NCI-H446 (cell line): ENCODE measurements at places on chromosomes 4 and X.
A peak's percentile ranks its signal among the peaks of the same experiment; 100 is the strongest.

GRCh38 chr4:19707876-19708275 lies 543.8 kb upstream of the SLIT2 start:
- DNase-seq, result no peak

DNA sequence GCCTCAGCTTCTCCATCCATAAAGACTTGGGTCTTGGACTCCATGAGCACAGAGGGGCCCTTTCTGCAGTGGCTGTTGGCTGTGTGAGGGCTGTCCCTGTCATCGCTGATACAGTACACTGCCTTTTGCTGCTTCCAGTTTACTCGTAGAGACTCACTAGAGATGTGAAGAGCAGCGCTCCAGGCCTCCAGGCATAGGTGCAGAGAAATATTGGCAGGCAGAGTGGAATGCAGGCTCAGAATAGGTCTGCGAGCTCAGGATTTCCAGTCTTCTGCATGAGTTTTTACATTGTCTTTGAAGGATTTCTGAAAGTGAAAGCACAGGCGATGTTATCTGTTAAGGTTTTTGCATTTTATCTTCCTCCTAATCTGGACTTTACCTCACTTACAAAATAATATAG lies 97.4 kb downstream of the AASDH start:
- no peak for DNase-seq

DNA sequence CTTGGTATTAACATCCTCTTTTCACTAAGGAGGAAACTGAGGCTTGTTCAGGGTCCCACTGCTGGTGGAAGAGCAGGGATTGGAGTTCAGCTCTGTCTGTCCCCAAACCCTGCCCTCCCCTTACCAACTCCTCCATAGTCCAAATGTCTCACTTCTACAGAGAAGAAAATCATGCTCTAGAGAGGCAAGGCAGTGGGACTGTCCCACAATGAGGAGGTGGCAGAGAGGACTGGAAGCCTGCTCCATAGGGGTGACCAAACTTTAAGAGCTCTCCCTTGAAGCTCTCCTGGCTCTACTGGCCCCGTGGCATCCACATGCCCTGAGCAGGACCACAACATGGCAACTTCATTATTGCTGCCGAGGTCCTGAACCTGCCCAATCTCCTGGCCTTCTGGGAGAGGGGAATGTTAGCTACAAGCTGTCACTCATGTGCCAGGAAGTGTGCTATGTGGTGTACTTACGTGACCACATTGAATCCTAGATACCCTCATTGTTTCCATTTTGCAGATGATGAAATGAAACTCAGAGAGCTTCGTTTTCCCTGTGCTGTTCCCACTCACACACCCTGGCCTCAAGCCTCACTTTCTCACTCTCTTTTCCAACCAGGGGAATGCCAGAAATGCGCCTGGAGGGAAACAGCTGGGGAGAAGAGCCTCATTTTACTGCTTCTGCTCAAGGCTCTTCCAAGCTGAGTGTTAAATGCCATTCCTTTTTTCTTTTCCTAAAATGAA lies 71.5 kb downstream of the ANAPC4 start:
- DNase-seq, result no peak

DNA sequence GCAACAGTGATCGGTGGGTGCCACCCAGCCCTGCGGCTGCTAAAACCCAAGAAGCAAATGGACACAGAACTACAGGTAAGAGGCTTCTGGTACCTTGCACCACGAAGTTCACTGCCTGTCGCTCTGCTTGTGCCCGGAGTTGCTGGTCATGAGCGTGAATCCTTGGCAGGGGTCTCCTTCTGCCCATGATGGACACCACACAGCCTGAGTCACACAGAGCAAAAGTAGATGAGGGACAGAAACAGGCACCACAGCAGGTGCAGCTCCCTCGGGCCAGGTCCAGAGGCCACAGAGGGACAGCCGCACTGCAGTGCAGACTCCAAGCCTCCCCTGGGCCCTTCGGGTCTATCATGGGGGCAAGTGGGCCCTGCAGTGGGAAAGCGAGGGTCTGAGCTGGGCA lies 22.4 kb downstream of the NAT8L start:
- no peak for DNase-seq

DNA sequence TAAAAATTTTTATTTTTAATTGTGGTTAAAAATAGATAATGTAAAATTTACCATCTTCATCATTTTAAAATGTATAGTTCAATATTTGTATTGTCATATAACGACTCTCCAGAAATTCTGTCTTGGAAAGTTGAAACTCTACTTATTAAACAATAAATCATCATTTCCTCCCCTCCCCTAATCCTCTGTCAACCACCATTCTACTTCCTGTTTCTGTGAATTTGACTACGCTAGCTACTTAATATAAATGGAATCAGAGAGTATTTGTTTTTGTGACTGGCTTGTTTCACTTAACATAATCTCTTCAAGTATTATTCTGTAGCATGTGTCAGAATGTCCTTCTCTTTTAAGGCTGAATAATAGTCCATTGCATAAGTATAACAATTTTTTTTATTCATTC lies 729.0 kb upstream of the AADAT start:
- DNase-seq, result no peak

GRCh38 chrX:120309873-120310705 lies 1.2 kb downstream of the TMEM255A start:
- no peak for DNase-seq

- DNase-seq, result no peak
Observed at GRCh38 chr4:54683616-54684346, 26.0 kb downstream of the KIT start.

DNA sequence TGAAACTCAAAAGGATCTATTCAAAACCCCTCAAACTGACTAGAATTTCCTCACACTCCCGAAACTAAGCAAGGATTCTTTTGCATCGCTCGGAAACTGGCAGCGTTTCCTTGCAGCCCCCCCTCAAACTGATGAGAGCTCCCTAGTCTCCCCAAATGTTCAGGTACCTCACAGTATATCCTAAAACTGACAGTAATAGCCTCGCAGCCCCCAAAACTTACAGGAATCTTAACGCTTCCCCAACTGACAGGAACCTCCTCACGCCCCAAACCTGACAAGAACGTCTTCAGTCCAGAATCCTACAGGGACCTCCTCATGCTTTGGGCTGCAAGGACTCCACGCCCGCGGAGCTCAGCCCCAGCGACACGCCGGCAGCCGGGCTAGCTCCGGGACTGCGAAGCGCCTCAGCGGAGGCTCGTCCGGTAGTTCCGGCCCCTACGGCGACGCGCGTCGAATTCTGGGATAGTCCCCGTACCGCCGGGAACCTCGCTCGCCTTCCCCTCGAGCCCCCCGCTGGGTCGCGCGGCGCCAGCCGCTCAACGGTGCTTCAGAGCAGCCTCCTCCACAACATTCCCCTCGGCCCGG lies 640 bp downstream of the PHF8 start:
- peak; percentile 9 for DNase-seq

DNA sequence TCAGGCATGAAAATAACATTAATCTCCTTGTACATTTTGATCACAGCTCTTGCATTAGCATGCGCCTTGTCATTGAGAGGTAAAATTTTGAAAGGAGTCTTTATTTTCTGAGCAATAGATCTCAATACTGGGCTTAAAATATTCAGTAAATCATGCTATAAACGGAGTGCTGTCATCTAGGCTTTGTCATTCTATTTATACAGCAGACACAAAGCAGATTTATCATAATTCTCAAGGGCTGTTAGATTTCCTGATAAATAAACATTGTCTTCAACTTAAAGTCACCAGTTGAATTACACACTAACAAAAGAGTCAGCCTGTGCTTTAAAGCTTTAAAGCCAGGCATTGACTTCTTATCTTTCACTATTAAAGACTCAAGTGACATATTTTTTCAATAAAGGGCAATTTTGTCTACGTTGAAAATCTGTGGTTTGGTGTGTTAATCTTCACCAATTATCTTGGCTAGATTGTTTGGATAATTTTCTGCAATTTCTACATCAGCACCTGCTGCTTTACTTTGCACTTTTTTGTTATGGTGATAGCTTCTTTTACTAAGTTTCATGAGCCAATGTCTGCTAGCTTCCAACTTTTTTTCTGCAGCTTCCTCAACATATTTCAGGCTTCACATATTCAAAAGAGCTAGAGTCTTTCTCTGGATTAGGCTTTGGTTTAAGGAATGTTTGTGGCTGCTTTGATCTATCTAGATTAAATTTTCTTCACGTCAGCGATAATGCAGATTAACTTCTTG lies 27.9 kb upstream of the UGT2B4 start:
- no peak for DNase-seq

DNA sequence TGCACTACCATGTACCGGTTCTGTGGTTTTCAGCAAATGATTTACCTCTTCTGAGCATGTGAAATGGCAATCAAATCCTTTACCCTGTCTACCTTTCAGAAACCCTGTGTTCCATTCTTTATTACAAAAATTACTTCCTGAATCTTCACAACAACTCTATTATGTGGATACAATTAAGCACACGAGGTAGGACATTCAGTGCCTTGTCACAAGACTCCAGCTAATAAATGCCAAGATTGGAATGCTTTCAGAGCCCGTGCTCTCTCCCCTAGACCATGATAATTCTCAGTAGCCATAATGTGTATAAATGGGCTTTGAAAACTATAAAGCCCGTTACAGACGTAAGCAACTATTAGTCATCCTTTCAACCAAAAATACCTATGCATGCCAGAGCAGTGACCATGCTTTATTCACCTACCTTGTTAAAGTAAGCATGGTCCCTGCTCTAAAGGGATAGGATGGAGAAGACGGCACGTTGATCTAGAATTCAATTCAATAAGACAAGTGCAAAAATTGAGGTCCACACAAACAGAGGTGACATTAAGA lies 2.4 kb downstream of the RXFP1 start:
- DNase-seq, result no peak

- no peak for DNase-seq
Observed at GRCh38 chr4:145507636-145508035, 26.0 kb downstream of the SMAD1 start.

DNA sequence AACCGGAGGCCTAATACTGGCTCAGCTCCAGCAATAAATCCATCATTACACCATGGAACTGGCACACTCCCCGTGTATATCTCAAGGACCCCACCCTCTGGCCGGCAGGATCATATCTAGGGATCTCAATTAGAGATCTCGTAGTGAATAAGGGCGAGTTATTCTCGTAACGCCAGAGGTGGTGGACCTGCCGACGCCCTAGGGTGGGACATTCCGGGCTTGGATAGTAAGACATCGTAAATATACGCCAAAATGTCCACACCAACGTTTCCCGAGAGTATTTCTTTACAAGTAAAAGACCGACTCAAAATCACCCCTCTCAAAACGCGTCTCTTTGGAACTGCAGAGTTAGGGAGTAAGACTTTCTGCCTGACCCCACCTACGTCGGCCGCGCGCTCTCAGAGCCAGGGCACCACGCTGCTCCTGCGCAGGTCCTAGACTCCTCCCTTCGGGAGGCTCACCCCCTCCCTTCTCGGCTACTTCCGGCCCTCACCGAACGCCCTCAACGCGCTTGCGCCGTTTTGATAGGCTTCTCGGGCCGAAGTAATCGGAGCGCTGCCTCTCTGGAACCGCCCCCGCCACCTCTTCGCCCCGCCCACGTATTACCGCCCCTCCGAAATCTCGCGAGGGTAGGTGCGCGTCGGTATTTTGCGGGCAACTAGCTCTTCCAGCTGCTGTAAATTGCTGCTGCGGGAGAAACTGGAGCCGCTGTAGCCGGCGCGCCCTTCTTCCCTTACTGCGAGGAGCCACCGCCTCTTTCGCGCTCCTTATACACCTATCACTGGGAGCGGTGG lies at the start of gene WDR44:
Gene WDR44, plus strand, starts transcription at position 643 of the 794 bp plus-strand sequence. CDS start 398 bp downstream, outside the sequence.
- peak; percentile 85 for DNase-seq

GRCh38 chr4:101857176-101857575 lies 66.6 kb downstream of the BANK1 start:
- DNase-seq, result no peak

GRCh38 chr4:105158837-105159236 lies 12.2 kb downstream of the TET2 start:
- DNase-seq, result no peak

- no peak for DNase-seq
Observed at GRCh38 chr4:168908851-168909273, 101.2 kb downstream of the CBR4 start.

GRCh38 chr4:7798178-7798995 lies 141.3 kb downstream of the AFAP1 start:
- DNase-seq, result no peak

DNA sequence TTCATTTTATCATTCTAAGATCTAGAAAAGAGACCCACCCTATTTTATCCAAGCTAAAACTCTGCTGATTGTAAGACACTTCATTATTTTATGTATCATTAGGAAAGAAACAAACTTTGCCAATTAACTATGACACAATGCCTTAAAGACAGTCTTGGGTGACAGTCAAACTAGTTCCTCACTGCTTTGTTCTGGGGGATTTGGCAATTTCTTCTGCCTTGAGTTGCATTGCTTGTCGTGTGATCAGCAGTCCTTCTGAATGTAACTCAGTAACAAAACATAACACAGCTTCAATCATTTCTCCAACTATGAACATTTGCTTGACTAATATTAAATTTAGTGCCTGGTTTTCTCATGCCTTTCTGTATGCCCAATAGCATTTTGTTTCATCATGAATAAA lies 577.9 kb upstream of the DIPK2B start:
- DNase-seq, result no peak

DNA sequence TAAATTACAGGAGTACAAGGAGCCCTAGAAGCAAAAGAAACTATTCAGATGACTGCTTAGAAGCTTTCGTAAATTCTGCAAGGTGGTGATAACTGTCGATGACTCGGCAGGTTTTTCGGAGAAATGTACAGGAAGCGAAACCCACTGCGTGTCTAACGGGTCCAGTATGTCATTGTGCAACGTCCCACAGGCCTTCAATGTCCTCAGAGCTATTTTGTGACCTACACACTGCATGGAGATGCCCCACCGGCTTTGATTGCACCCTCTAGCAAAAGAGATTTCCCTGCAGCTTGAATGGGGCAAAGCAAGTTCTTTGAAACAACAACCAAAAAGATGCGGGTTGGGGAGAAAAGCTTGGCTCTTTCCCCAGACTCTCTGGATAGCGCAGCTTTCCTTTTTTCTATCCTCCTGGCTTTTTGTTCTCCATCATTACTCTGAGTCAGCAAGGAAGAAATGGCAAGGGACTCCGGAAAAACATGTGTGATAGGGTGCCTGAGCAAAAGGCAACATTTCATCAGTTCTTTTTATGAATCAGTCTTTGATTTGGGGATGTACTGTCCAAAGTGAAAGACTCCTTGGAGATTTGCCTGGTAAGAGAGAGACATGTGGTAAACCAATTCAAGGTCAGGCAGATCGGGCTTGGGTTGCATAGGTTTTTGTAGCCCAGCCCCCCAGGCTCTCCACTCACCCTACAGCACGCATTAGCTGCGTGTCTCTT lies 112.0 kb upstream of the TBL1X start:
- no peak for DNase-seq

- no peak for DNase-seq
Observed at GRCh38 chr4:149631629-149632028, 184.0 kb downstream of the IQCM start.

GRCh38 chrX:24146283-24146949 lies 3.1 kb upstream of the ZFX start:
- DNase-seq, result no peak

GRCh38 chrX:44889824-44890223 lies 16.8 kb downstream of the KDM6A start:
- no peak for DNase-seq

DNA sequence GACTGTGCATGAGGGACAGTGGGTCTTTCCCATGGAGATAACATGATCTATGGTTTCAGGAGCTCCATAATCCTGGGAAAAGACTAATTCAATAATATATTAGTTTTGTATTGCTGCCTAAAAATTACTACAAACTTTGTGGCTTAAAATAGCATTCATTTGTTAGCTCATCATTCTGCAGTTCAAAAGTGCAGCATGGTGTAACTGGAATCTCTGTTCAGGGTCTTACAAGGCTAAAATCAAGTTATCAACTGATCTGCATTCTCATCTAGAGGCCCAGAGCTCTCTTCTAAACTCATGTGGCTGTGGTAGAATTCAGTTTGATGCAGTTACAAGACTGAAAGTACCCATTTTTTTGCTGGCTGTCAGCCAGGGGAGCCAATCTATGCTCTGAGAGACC lies 66.7 kb downstream of the LHFPL1 start:
- no peak for DNase-seq
